ENCODE measurements at places on chromosomes 12 and 14.

DNA sequence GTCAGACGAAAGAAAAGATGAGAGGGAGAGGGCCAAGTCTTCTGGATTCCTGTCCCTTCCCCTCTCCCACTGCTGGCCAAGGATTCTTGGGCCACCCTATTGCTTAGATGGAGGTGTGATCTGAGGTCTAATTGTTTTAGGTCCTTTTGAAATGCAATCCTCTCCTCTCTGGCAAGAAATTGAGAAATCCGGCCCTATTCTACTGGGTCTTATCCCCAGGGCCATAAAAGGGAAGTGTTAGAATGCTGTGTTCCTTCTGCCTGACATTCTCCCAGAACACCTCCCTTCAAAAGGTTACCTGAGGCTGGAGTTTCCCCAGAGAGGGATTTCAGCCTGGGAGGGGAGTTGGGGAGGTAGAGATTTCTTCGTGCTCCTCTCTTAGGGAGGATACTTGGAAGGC is 4.4 kb downstream of the WNT5B start:
- DNase-seq = no peak

GRCh38 chr12:54196396-54196795 is 7.6 kb upstream of the SMUG1 start:
- DNase-seq = no peak

DNA sequence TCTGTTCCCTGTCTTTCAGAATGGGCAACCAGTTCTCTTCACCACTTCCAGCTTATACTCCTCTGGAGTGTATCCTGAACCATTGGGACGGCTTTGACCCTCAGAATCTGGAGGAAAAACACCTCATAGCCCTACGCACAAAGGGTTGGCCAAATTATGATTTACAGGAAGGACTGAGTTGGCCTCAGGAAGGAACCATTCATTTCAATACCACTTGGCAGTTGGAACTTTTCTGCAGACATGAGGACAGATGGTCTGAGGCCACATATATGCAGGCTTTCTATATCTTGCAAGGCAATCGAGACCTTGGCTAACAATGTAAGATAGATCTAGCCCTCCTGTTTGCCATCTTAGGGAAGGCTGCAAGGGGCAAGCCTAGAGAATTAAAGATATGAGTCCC is 24.0 kb downstream of the CLECL1 start:
- DNase-seq = no peak

GRCh38 chr14:49897965-49898364 is 5.1 kb downstream of the ARF6 start:
- no peak for DNase-seq

DNA sequence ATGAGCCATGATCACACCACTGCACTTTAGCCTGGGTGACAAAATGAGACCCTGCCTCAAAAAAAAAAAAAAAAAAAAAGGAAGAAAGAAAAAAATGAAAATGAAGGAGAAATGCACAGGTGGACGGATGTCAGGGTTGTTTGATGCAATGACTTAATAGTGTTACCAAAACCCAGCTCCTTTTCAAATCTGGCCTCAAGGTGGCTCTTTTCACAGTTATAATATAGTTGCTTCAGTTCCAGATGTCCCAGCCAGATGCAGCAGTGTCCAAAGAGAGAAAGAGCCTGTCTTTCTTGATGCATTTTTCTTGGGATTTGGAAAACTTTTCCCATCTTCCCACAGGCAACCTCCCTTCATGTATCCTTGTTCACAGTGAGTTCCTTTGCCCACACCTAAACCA is 36.5 kb downstream of the KCNMB4 start:
- DNase-seq = no peak

GRCh38 chr14:65095633-65096205 is 6.6 kb downstream of the MAX start:
- DNase-seq = no peak

DNA sequence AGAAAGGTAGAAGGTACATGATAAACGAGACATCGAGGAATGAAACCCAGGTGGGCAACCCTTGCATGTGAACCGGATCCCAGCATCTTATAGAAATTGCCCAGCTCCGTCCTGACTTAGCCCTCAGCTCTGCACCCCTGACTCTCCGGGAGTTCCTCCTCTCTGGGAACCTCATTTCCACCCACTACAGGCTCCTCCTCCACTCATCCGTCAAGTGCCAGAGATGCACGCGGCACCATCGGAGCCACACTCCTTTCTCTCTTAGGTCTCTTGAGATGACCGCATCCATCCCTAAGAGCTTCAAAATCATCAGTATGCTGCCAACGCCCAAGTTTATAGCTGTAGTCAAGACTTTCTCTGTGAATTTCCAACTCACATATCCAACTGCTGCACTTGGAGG is 84.7 kb downstream of the TTC7B start:
- DNase-seq = no peak

- no peak for DNase-seq
Observed at GRCh38 chr14:88424573-88424972, 39.1 kb downstream of the SPATA7 start.

GRCh38 chr12:53244337-53244736 is 12.3 kb upstream of the RARG start:
- DNase-seq = no peak
